Aorta (tissue), 5 donors: ENCODE measurements at places on chromosomes 1 and 21. TPM values are rescaled to one million over a fixed set of nuclear protein-coding genes. Genes with fewer than 3 reads are reported as not detected.

GRCh38 chr1:240000634-240001033, 91.0 kb upstream of the FMN2 start:
- H3K36me3 ChIP-seq, result no peaks in the 10 kb centered on the region
- H3K4me1 ChIP-seq, result no peaks in the 10 kb centered on the region
- no peak overlapping the region for H3K27ac ChIP-seq
- no peak for DNase-seq
- H3K27me3 ChIP-seq, result no peaks in the 10 kb centered on the region
- no peak overlapping the region for H3K4me3 ChIP-seq

DNA sequence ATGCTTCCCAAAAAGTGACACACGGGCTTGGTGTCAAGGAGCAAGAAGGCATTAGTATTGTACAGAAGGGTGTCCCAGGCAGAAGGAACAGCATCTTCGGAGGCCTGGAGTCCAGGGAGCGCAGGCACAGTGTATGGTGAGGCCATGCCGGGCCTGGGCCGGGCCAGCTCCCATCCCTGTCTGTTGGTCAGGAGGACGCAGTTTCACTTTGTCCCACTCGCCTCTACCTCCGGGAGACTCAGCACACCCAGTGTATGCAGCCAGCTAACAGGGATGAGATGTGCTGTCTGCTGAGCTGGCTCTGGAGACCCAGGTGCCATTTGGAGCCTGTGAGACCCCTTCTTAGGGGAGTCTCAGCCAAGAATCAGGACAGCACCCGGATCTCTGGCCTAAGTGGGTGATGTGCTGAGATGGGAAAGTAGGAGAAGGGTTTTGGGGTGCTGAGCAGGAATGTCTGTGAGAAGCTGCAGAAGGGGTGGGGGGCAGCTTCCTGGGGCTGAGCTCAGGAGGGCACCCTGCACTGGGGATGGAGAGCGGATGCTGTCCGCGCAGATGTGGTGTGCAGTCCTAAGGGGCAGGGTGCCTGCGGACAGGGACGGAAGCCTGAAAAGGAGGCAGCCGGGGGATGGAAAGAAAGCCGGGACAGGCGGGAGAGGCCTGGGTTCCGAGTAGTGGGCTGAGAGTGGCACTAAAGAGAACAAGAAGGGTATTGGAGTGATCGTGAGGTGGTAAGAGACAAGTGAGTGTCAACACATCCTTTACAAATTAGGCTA, 25.7 kb downstream of the DMRTB1 start:
- H3K4me3 ChIP-seq, result no peak overlapping the region
- H3K27me3 ChIP-seq, result no peaks in the 10 kb centered on the region
- no peaks in the 10 kb centered on the region for H3K36me3 ChIP-seq
- peak; percentile 32 for DNase-seq

- no peak overlapping the region for H3K4me3 ChIP-seq
- no peak overlapping the region for H3K27ac ChIP-seq
- no peaks in the 10 kb centered on the region for H3K27me3 ChIP-seq
- no peaks in the 10 kb centered on the region for H3K36me3 ChIP-seq
Observed at GRCh38 chr1:72177711-72178110, 104.6 kb downstream of the NEGR1 start.

DNA sequence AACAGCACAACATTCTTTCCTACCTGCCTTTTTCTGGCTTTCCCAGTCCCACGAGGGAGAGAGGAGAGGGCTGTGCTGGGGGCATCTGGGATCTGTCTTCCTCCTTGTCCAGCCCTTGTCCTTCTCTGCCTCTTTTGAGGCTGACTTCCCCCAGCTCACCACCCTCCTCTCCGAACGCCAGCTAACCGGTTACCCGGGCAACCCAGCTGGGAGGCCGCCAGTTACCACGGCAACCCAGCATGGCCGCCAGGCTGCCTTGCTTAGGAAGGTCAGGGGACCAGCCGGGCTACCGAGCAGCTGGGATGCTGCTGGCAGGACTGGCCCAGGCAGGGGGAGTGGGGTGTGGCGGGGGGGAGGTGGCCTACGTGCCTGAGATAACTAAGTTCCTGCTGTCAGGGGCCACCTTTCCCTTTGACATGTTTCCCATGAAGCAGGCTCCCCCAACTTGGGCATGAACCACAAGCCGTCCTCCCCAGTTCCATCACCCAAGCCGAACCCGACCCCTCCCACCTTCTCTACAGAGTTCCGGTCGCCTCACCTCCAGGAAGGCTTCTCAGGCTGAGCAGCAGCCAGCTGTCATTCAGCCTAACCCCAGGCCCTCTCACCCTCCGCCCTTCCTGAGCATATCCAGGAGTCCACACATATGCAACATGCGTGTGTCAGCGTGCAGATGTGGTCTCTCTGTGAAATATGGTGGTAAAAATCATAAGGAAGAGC, 8.7 kb downstream of the PLEKHA6 start:
- no peaks in the 10 kb centered on the region for H3K36me3 ChIP-seq
- H3K27me3 ChIP-seq, result no peaks in the 10 kb centered on the region
- H3K4me3 ChIP-seq, result no peak overlapping the region
- DNase-seq, result peak; percentile 93
- no peak overlapping the region for H3K27ac ChIP-seq

The OR14K1 gene
- 0.42 TPM for total RNA-seq
